ENCODE measurements at places on chromosomes 16 and 17. TPM values are rescaled to one million over a fixed set of nuclear protein-coding genes. Genes with fewer than 3 reads are reported as not detected.

Gene ASPHD1
- 2.5 TPM for total RNA-seq

GRCh38 chr17:62186841-62187240 lies 121.8 kb upstream of the MED13 start:
- no peak overlapping the region for H3K4me3 ChIP-seq
- DNase-seq, result no peak
- H3K4me1 ChIP-seq, result no peaks in the 10 kb centered on the region
- H3K27me3 ChIP-seq, result no peaks in the 10 kb centered on the region
- no peak overlapping the region for H3K27ac ChIP-seq

GRCh38 chr17:17112628-17113200 lies 70.5 kb downstream of the MPRIP start:
- no peak overlapping the region for H3K27ac ChIP-seq
- H3K4me1 ChIP-seq, result peaks cover 17% of the 10 kb centered on the region
- DNase-seq, result no peak
- H3K36me3 ChIP-seq, result no peaks in the 10 kb centered on the region
- H3K4me3 ChIP-seq, result no peak overlapping the region

Gene ZKSCAN2
- 16.4 TPM for total RNA-seq

DNA sequence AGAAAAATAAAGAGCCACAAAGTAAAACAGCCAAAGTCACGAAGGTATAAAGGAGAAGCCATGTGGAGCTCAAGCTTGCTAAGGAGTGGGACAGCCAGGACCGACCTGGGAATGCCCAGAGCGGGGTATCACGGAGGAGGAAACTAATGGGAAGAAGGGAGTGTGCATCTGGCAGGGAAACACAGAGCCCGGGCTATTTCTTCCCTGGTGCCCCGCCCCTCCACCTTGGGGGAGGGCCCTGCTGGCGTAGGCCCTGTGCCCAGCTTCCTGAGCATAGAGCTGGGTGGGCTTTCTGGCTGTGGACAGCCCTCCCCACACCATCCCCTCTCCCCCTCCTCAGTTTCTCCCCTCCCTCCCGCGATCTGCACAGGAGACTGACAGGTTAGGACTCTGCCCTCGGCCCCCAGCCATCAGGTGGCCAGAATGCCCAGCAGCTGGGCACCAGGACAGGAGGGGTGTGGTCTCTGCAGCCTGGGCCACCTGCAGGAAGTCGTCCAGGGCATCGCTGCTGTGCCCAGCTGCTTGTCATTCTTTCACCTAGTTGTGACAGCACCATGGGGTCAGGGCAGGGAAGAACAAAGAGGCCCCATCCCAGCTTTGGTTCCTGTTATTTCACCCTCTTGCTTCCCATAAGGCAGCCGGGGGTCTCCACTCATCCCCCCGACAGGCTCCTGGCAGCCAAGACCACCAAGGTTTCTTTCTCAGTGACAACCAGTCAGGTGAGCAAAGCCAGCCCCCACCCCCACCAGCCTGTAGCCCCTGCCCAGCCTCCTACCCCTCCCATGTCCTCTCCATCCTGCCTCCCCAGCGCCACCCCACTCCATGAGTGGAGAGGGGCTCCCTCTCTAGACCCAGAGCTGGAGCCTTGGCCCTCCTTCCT lies 7.1 kb upstream of the DCAF7 start:
- no peak for DNase-seq
- no peaks in the 10 kb centered on the region for H3K36me3 ChIP-seq
- no peak overlapping the region for H3K27ac ChIP-seq
- peaks cover 3% of the 10 kb centered on the region for H3K4me1 ChIP-seq
- H3K4me3 ChIP-seq, result no peak overlapping the region

Measured in A673 (cell line).